Renal cortex interstitium (tissue), 15 donors: ENCODE measurements at places on chromosomes 3 and 15.

- DNase-seq: no peak
Measured at GRCh38 chr15:88419830-88420229, 47.4 kb downstream of the MRPL46 start.

- DNase-seq: no peak
Measured at GRCh38 chr3:177665122-177665808, 468.0 kb upstream of the TBL1XR1 start.

DNA sequence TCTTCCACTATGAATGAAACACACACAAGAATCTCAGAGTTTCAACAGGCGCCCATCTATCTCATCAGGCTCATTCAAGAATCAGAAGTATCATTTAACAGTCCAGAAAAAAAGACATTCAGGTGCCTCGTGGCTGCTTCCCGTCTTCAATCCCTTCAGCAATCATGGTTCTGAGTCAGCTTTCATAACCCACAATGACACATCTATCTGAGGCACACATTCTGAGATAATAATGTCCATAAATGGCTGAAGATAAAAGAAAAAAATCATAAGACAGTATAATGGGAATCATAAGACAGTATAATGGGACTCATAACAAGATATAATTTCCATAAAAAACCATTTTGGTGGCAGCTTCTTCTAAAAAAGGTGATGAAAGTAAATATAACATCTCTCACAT, 52.4 kb downstream of the TNIK start:
- no peak for DNase-seq

DNA sequence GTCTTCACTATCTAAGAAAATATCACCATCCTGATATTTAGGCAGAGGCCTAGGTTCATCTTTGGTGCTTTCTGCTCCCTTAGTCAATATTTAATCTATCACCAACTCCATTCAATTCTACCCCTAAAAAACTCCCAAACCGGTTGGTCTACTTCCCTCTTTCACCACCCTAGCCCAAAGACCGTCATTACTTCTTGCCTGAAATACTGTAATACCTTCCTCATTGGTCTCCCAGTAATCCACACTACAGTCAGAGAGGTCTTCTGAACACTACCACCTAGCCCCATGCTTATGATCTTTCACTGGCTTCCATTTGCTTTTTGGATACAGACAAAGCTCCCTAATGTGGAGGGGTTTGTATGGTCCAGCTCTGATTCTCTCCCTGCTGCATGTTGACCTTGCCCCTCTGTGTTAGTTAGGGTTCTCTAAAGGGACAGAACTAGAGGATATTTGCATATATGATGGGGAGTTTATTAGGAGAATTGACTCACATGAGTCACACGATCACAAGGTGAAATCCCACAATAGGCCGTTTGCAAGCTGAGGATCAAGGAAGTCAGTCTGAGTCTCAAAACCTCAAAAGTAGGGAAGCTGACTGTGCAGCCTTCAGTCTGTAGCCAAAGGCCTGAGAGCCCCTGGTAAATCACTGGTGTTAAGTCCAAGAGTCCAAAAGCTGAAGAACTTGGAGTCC, 36.4 kb upstream of the ATP2C1 start:
- DNase-seq: no peak

DNA sequence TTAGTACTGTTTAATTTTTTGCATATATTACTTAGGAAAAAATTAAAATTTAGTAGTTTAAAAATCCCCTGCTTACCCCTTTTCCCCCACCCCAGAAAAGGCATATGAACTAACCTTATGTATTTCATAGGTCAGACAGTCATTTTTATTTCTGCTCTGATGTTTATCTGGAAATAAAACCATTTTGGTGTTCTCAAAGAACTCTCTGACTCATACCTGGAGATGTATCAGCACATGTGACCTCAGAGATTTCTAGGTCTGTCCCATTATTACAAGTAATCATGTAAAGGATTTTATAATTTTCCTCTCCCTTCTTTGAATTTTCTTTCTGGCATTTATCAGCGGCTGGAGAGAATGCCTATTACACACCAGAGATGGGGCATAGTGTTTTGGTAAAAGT, 14.1 kb upstream of the CCR8 start:
- DNase-seq: no peak

- no peak for DNase-seq
Measured at GRCh38 chr3:32392536-32393302, 1.1 kb downstream of the CMTM7 start.

DNA sequence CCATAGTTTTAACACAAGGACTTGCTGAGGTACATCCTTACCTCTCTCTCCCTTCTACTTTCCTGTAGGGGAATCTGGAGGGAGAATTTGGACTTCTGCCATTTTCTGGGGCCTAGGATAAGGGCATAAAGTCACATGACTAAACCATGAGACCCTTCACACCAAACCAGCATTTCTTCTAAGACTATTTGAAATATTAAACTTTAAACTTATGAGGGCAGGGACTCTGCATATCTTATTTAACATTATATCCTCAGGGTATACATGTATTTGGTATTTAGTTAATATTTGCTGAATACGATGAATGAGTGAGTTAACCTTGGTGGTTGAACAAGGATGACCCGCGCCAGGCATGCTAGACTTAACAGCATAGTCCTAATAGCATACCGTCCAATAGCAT, 63.4 kb downstream of the USP13 start:
- no peak for DNase-seq

- DNase-seq: no peak
Measured at GRCh38 chr15:52338058-52338457, 42.5 kb upstream of the MYO5C start.

GRCh38 chr3:181716966-181717365, 5.2 kb downstream of the SOX2 start:
- no peak for DNase-seq

DNA sequence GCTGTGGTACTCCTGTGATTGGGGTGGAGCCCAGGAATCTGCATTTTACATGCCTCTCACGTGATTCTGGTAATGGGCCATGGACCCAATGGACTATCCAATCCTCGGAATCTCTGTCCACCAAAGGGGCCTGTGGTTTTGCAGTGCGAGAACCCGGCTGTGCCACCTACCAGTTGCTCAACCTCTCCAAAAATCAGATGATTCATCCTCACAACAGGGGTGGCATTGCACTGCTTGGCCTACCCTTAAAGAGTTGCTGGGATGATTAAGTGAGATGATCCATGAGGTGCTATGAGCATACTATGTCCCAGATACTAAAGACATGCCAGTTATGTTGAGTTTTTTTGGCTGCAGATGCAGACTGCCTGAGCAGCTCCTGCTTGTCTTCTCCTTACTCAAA, 5.1 kb downstream of the ANP32A start:
- no peak for DNase-seq

- no peak for DNase-seq
Measured at GRCh38 chr3:142081178-142081577, 68.2 kb downstream of the TFDP2 start.

GRCh38 chr3:11587766-11588165, 55.9 kb downstream of the VGLL4 start:
- no peak for DNase-seq

DNA sequence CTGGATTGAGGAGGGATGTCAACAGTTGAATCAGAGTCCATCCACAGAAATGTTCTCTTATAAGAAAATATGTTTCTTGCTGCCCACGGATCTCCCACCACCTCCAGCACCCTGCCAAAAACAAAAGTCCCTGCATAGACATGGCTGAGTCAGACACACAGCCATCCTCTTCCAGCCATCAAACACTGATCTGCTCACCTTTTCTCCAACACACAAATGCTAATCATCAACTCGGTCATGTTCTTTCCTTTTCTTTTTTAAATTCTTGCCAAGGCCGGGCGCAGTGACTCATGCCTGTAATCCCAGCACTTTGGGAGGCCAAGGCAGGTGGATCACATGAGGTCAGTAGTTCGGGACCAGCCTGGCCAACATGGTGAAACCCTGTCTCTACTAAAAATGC, 110.7 kb upstream of the IL12A start:
- DNase-seq: no peak

DNA sequence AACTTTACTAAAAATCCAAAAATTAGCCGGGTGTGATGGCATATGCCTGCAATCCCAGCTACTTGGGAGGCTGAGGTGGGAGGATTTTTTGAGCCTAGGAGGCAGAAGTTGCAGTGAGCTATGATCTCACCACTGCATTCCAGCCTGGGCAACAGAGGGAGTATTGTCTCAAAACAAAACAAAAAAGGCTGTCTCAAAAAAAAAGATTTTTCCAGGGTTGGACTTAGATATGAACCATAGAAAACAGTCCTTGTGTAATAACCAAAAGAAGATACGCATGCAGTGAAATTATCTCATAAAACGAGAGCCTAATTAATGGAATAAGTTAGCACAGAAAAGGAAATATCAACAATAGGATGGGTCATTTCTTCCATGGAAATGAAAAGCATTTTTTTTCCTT, 320.4 kb upstream of the RASGRP1 start:
- no peak for DNase-seq

- DNase-seq: no peak
Measured at GRCh38 chr15:38002883-38003477, 68.5 kb downstream of the TMCO5A start.

DNA sequence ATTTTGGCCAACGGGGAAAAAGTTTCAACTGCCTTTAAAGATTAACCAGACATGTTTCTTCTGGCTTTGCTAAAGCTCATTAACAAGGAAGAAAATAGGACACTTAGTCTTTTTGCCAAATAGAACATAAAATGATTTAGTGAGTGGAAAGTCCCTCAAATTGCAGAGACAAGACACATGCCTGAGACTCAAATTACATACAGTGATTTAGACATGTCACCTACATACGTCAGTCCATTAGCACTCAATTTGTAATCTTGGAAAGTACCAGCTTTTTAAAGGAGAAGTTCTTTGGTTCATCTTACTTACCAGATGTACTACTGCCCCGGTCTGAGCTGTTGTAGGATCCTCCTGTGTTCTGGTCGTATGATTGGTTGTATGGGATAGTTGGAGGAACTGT, 1134.2 kb downstream of the ROBO1 start:
- DNase-seq: no peak

DNA sequence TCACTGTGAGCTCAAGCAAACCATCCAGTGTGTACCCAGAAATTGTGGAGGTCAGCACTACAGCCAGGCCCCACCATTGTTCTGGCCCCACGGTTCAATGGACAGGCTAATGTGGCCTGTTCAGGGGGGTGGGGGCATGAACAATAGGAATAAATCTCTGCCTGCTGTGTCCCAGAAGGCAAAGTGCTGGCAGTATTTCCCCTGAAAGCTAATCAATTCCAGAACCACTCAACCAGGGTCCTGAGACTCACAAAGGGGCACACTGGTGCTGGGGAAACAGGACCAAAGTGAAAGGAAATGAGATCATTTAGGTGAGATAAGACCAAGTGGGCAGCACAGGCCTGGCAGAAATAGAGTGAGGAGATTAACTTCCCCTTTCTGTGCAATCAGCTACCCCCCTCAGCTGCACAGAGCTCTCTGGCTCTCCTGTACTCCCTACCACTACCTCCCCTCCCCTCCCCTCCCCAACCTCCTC, 11.5 kb downstream of the CRYGS start:
- no peak for DNase-seq

GRCh38 chr3:145224886-145225285, 936.1 kb downstream of the PLOD2 start:
- no peak for DNase-seq

GRCh38 chr3:38140326-38141172, 2.1 kb downstream of the MYD88 start:
- DNase-seq: no peak

- DNase-seq: no peak
Measured at GRCh38 chr3:38721207-38721772, 71.8 kb upstream of the SCN5A start.

DNA sequence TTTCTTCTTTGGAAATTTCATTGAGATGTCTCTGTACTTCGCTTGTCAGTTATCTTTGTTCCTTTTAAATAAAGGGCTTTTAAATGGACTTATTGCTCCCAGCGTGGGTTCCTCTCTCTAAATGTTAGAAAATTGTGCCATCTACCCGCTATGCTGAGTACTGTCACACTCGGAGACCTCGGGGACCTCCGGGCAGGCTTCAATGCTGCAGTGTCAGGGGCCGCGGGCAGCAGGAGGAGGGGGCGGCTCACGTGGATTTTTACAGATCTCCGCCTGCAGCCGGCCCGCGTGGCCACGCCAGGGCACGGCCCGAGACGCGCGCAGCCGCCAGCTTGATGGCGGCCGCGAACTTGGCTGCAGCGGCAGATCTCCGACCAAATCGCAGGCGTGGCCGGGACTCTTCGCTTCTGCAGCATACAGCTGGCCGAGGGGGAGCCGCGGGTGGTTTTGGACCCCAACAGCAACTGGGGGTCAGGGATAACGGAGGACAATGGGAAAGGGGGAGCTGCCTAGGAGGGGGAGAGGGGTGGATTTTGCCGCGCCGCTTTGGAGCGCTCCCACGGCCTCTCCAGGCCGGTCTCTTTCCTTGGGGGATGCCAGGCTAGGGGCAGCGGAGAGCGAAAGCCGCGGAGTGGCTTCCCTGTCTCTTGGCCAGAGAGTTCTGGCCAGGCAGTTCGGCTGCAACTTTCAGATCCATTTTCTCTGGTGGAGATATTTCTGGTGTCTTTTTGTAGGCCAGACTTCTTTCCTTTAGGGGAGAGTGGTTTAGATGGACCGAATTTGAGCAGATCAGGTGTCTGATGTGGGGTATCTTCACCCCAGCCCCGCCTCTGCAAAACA, 15.3 kb downstream of the NR2F2 start:
- no peak for DNase-seq

GRCh38 chr3:67018105-67018788, 20.1 kb downstream of the KBTBD8 start:
- DNase-seq: no peak

DNA sequence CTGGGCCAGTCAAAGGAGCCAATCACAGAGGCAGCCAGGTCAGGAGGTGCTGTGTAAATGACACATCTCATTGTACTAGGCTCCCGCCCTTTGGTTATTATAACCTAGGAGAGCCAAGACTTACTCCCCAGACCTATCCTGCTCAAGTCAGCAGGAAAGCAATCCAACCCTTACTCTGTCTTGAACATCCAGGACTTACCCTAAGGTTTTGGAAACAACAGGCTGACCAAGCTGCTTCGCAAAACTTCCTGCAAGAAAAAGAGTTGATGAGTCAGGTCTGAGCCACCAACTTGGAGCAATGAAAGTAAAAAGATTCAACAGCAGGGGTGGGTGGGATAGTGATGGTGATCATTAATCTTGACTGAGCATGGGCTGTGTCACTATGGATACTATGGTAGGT, 144.4 kb downstream of the MYLK start:
- DNase-seq: no peak

GRCh38 chr3:54986294-54986693, 58.4 kb upstream of the LRTM1 start:
- DNase-seq: no peak

GRCh38 chr3:7871003-7871560, 630.5 kb upstream of the LMCD1 start:
- DNase-seq: no peak

DNA sequence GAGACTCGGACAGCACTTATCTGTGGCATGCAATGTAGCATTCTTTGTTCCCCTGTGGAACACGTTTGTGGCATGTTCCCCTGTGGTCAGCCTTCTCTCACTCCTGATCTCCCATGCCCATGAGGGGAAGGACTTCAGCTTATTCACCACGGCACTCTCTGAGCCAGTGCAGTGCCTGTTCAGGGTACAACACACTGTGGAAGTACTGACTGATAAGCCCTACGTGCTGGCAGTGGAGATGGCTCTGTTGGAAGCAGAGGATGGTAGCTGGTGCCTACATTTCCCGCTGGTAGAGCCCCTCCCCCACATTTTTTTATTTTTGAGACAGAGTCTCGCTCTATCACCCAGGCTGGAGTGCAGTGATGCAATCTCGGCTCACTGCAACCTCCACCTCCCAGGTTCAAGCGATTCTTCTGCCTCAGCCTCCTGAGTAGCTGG, 43.5 kb upstream of the ETV5 start:
- DNase-seq: no peak

GRCh38 chr15:52546031-52546751, 17.5 kb upstream of the MYO5A start:
- no peak for DNase-seq

- DNase-seq: no peak
Measured at GRCh38 chr3:21142949-21143348, 608.1 kb downstream of the ZNF385D start.
